GM23248 (cell line): ENCODE measurements at places on chromosomes 6 and 20.

DNA sequence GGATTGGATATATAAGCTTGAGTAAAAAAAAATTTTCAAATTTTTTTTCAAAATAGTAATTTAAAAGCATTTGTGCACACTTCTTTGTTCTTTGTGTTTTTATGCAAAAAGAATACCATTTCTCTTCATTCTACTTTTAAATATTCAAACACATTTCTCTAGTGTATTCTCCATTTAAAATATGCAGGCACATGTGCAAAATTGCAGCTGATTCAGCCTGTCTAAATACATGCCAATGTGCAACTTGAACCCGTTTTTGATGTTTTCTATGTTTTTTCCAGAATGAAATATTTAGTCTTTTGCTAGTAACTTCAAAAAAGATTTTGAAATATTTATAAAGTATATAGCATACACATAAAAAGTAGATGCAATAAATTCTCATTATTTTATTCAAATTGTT lies 411.8 kb downstream of the MMUT start:
- no peaks in the 10 kb centered on the region for H3K36me3 ChIP-seq
- DNase-seq, result no peak
- H3K27me3 ChIP-seq, result peaks cover 9% of the 10 kb centered on the region; the same call in 1 of the 2 replicates
- no peak overlapping the region for H3K4me3 ChIP-seq
- H3K27ac ChIP-seq, result no peak overlapping the region
- H3K4me1 ChIP-seq, result no peaks in the 10 kb centered on the region

- no peak for DNase-seq
- no peak overlapping the region for H3K4me3 ChIP-seq
- no peaks in the 10 kb centered on the region for H3K4me1 ChIP-seq
- H3K36me3 ChIP-seq, result no peaks in the 10 kb centered on the region
These were observed 29.0 kb downstream of the PCK1 start for GRCh38 chr20:57589728-57590484.

GRCh38 chr6:90256698-90257485 lies 39.8 kb downstream of the BACH2 start:
- H3K4me3 ChIP-seq, result no peak overlapping the region
- peaks cover 11% of the 10 kb centered on the region; the same call in 1 of the 2 replicates for H3K4me1 ChIP-seq
- peak; percentile 77 for DNase-seq
- H3K27me3 ChIP-seq, result peaks cover 48% of the 10 kb centered on the region
- H3K27ac ChIP-seq, result no peak overlapping the region

- no peaks in the 10 kb centered on the region for H3K36me3 ChIP-seq
- DNase-seq, result no peak
- no peak overlapping the region for H3K4me3 ChIP-seq
- no peaks in the 10 kb centered on the region for H3K4me1 ChIP-seq
- peaks cover 93% of the 10 kb centered on the region for H3K27me3 ChIP-seq
- H3K27ac ChIP-seq, result no peak overlapping the region
These were observed 10.7 kb downstream of the NR2E1 start for GRCh38 chr6:108176281-108177089.

GRCh38 chr20:37325206-37325605 lies 20.7 kb upstream of the SRC start:
- peaks cover 32% of the 10 kb centered on the region for H3K4me1 ChIP-seq
- DNase-seq, result no peak
- no peaks in the 10 kb centered on the region for H3K36me3 ChIP-seq
- no peaks in the 10 kb centered on the region for H3K27me3 ChIP-seq
- no peak overlapping the region for H3K27ac ChIP-seq

DNA sequence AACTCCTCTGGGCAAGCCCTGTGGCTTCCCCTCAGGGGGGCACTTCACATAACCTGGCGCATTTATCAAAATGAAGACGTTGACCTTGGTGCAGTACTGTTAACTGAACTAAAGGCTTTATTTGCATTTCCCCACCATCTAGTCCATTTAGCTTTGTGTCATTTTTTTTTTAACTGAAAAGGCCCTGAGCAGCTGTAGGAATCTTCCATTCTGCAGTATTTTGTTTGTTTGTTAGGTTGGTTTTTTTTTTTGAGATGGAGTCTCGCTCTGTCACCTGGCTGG lies 10.7 kb downstream of the TMEM181 start:
- no peak for DNase-seq
- H3K36me3 ChIP-seq, result no peaks in the 10 kb centered on the region
- no peak overlapping the region for H3K4me3 ChIP-seq

DNA sequence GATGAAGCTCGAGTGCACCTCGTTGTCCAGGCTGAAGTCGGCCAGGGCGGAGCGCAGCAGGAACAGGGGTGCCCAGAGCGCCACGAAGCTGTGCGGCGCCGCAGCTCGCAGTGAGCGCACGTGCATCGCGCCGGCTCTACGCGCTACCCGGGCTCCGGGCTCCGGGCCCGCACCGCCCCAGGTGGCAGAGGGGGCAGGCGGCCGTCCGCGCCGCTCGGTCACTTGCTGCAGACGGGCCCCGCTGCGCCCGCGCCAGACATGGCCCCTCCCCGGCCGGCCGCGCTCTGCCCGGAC lies 497 bp downstream of the BMP7 start:
- peaks cover 80% of the 10 kb centered on the region for H3K27me3 ChIP-seq
- H3K27ac ChIP-seq, result no peak overlapping the region
- DNase-seq, result no peak
- H3K36me3 ChIP-seq, result no peaks in the 10 kb centered on the region
- 0 out of 2 replicates have a peak overlapping the region, but pooled peaks have one; percentile 5 for H3K4me3 ChIP-seq

DNA sequence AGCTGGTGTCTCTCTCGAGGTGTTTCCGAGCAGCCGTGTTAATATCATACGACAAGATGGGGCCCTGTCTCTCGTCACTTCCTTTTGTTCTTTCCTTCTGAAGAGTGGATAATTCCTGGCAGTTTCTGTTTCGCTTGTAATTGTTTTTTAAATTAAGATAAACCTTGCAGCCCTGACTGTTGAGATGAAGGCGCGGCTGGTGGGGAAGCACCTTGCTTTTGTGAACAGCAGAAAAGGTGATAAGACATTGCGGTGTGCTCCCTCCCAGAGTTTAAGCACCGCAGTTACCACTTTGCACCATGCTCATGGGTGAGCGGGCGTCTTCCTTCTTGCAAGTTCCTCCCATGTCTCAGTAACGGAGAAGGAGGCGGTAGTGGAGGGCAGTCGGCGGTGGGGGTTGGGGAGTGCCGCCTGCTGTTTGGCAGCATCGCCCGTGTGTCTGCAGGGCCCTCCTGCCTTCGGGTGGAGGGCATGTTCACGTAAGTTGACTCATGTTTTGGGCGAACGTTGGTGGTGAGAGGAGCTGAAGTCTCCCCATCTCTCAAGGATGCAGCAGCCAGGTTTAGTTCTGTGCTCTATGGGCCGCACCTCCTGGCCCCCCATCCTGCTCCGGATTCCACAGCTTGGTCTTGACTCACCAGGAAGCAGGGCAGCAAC lies 345.9 kb downstream of the TAF4 start:
- DNase-seq, result no peak
- no peak overlapping the region for H3K27ac ChIP-seq
- H3K36me3 ChIP-seq, result no peaks in the 10 kb centered on the region
- H3K4me1 ChIP-seq, result no peaks in the 10 kb centered on the region

DNA sequence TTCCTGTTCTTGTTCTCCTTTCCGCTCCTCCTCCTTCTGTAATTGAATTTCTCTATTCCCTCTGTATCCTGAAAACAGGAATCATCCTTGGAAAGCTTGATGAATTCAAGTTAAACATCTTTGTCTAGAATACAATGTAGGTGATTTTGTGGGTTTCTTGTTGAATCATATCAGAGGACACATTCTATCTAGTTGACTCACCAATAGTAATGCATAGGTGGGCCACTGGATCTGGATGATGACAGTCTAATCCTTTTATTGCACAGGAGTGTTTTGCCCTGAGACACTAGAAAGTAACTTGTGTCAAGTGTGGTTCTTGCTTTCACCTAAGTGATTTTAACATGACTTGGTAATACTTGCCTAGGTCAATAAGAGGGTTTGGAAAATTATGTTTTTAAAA lies 164.3 kb downstream of the RFPL4B start:
- H3K4me3 ChIP-seq, result no peak overlapping the region
- no peak overlapping the region for H3K27ac ChIP-seq
- no peaks in the 10 kb centered on the region; the same call in 1 of the 2 replicates for H3K4me1 ChIP-seq
- no peaks in the 10 kb centered on the region for H3K36me3 ChIP-seq

- DNase-seq, result no peak
- no peaks in the 10 kb centered on the region for H3K4me1 ChIP-seq
- H3K27me3 ChIP-seq, result 0 out of 2 replicates have a peak, but pooled peaks cover 12% of the 10 kb centered on the region
- no peak overlapping the region for H3K27ac ChIP-seq
These were observed 40.5 kb downstream of the FAM110A start for GRCh38 chr20:873875-874607.

DNA sequence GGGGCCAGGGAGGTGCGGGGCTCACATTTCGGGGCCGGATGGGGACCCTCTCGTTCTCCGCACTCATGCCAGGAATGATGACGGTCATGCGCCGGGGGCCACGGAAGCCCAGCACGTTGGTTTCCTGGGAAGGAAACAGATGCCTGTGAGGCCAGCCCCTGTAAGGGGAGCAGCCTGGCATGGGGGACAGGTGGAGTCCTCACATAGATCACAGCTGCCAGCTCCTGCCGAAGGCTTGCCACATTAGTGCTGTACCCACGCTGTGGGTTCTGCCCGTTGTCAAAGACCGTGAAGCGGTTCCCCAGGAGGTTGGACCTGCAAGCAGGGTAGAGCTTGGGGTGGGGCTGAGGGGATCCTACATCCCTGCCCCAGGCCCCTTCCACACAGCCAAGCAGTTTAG lies 6.7 kb upstream of the TEAD3 start:
- DNase-seq, result no peak
- H3K4me3 ChIP-seq, result no peak overlapping the region
- H3K27me3 ChIP-seq, result peaks cover 14% of the 10 kb centered on the region
- no peaks in the 10 kb centered on the region for H3K36me3 ChIP-seq
- no peak overlapping the region for H3K27ac ChIP-seq

DNA sequence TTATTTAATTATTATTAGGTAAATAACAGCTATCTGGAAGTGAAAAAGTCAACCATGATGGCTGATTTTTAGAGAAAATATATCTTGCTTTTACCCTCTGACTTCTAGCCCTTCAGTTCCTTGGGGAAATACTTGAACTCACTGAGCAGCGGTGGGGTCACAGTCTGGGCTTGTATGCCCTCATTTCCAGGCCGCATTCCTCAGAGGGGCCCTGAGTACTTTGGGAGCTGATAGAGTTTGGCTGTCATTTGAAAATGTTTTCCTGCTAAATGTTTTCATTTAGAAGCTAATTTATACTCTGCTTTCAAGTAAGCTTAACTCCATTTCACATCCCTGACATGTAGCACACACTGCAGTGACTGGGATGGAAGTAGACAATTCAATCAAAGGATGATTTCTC lies 1028.5 kb downstream of the KIF16B start:
- H3K27ac ChIP-seq, result no peak overlapping the region
- H3K4me3 ChIP-seq, result no peak overlapping the region
- no peaks in the 10 kb centered on the region for H3K27me3 ChIP-seq

- no peaks in the 10 kb centered on the region for H3K36me3 ChIP-seq
- H3K27me3 ChIP-seq, result no peaks in the 10 kb centered on the region
- DNase-seq, result no peak
- H3K4me1 ChIP-seq, result peaks cover 10% of the 10 kb centered on the region
These were observed 120.4 kb downstream of the ARMC2 start for GRCh38 chr6:108968325-108969316.

DNA sequence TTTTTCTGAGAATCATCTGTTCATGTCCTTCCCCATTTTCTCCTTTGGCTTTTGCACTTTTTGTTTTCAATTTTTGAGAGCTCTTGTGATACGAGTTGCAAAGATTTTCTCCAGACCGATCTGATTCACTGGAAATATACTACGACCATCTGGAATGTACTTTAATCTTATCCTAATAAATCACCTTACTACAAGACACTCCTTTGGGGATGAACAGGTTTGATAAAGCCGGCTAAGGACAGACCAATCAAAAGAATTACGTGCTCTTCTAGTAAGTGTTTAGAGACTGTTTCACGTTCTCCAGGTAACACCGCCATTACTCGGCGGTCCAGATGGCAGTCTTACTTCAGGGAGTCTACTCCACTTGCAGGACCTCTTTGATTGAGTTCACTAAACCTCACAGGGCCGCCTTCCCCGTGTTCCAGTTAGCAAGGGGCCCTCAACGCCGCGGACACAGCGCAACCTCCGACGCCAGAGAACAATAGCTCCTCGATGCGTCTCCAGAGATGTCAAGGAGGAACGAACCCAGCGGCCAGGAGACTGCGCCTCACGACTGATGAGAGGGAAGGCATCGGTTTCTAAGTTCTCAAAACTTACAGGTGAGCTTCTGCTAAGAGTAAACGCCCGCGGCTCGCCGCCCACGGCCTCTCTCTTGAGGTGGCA lies 920 bp upstream of the WTAP start:
- peak overlapping the region; percentile 96 for H3K27ac ChIP-seq
- no peak for DNase-seq
- no peaks in the 10 kb centered on the region for H3K36me3 ChIP-seq
- H3K4me1 ChIP-seq, result peaks cover 25% of the 10 kb centered on the region

GRCh38 chr6:53214172-53214571 lies 65.5 kb upstream of the GCM1 start:
- H3K4me3 ChIP-seq, result no peak overlapping the region
- no peaks in the 10 kb centered on the region for H3K4me1 ChIP-seq
- no peak for DNase-seq
- peaks cover 7% of the 10 kb centered on the region; the same call in 1 of the 2 replicates for H3K27me3 ChIP-seq
- no peaks in the 10 kb centered on the region for H3K36me3 ChIP-seq
